Esophagus squamous epithelium (tissue), 5 donors: ENCODE measurements at places on chromosomes 2 and 18.

GRCh38 chr2:201233192-201233811 lies 27.0 kb upstream of the CASP8 start:
- DNase-seq, result peak; percentile 11

DNA sequence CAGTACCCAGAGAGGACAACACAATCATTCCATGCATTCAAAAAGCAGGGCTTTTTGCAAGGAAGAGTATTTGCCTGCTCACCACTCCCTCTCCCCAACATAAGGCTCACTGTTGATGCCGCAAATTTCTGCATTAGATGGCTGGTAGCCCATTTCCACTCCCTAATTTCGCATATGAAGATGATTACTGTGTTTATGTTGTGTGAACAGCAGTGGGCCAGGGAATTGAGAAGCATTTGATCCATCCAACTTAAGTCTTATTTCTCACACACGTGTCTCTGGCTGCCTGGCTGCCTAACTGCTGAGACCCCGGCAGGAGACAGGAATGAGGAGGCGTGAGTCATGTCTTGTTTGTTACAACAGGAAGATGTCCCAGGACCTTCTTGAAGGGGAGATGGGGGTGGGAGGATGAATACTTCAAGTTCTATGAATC lies 294.1 kb downstream of the ALK start:
- no peak for DNase-seq

GRCh38 chr2:147479358-147479757 lies 365.5 kb upstream of the ACVR2A start:
- DNase-seq, result no peak

- DNase-seq, result no peak
Measured at GRCh38 chr2:30122362-30122761, 24.4 kb upstream of the YPEL5 start.
